ENCODE measurements at places on chromosomes 1 and 21.

DNA sequence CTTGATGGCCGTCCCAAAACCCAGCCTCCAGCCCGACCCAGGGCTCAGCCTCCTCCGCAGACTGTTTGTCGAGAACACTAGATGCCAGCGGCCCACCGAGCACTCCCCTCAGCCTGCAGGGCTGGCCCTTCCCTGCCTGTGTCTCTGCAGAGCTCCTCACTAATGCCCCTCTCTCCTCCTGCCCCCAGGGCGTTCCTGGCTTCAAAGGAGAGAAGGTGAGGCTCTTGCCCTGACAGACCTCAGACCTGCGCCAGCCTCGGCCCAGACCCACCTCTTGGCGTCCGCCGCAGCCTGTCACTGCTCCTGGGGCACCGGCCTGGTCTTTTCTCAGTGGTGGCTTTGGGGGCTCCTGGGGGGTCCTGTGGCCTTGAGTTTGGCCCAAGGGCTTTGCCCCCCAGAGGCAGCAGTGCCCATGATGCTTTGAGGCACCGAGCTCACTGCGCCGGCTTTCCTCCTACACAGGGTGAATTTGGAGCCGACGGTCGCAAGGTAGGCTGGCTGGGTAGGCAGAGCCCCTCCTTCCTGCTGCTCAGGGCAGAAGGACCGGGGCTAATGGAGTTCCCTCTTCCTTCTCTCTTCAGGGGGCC lies 18.4 kb downstream of the COL6A2 start:
- DNase-seq, result no peak

DNA sequence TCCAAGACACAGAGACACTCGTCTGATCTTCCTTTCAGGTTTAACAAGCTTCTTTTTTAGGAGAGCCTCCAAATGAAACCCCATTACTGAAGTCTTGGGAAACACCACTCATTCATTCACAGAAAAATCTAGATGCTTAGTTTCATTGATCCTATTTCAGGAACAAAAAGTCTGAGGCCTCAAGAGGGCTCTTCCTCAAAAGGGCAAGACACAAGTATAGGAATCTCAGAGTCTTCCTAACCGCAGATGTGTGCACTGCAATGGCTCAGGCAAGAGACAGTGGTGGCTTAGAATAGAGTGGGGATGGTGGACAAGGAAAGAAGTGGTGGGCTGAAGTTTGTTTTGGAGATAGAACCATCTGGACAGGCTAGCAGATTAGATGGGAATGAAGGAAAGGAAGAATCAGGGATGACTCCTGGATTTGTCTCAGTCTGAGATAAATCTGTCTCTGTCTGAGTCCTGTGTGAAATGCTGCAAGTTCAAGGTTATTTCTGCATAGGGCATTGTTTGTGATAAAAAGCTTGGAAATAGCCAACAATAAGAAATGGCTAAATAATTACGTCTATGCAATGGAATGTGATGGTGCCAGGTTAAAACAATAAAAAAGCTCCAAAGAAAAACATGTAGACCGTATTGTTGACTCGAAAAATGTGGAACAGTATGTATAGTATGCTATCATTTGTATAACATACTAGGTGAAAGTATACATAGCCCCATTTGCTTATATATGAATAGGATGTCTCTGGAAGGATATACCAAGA lies 8.9 kb upstream of the CTSE start:
- no peak for DNase-seq

DNA sequence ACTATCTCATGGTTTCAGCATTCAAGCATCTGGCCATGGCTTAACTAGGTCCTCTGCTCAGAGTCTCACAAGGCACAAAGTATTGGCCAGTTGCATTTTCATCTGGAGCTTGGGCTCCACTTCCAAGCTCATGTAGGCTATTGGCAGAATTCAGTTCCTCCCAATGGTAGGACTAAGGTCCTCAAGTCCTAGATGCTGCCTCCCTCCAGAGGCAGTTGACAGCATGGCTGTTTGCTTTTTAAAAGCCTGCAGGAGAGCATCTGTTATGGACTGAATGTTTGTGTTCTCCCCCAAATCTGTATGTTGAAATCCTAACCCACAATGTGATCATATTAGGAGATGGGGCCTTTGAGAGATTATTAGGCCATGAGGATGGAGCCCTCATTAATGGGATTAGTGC lies 38.0 kb upstream of the HLX start:
- DNase-seq, result no peak

DNA sequence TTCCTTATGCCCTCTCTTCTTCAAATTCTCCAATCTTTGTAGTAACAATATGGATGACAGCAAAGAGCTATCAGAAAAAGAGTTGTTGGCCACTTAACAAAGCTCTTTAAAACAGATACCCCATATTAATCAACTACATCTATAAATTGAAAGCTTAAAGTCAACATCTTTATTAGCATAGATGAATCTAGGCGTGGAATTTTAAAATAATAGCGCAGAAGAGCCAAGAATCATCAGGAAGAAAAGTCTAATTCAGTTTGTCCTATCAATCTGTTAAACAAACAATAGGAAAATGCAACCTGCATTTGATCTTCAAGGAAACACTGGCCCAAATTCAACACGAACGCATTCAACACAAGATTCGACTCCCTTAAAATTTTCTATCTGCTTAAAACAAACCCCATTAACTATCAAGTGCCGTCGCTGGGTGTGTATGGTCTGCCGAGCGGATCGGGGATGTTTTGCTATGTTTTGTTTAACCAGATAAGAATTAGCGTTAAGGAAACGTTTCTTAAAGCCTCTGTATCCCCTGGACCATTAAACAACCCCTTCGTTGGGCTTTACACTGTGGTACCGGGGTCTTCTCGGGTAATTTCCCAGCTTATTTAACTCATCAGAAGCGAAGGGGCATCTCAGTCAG lies 1.0 kb downstream of the LYST start:
- DNase-seq, result no peak

DNA sequence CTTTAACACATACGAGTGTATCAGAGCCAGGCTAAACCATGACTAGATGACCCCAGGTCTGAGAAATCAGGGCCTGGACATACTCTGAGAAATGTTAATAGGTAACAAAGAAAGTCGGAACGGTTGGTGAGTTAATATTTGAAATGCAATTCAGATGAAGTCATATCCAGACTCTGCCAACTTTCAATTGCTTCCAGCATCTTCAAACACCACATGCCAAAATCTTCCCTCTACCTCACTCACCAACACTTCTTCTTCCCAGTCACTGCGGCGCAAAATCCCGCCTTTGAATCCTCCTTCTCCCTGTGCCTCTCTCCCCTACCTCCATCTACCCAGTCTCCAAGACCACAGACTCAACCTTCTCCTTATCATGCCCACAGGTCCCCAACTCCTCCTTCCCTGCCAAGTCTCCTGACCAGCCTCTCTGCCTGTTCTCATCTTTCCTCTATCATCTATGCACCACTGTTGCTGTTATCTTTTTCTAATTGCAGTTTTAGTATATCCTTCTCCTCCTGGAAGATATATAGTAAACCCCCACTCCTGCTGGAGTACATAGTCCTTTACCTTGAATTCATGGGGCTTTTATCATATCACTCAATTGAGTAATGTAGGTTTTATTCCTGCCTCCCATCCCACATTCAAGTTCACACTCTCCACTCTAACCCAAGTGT lies 41.3 kb downstream of the ZBTB18 start:
- DNase-seq, result no peak

DNA sequence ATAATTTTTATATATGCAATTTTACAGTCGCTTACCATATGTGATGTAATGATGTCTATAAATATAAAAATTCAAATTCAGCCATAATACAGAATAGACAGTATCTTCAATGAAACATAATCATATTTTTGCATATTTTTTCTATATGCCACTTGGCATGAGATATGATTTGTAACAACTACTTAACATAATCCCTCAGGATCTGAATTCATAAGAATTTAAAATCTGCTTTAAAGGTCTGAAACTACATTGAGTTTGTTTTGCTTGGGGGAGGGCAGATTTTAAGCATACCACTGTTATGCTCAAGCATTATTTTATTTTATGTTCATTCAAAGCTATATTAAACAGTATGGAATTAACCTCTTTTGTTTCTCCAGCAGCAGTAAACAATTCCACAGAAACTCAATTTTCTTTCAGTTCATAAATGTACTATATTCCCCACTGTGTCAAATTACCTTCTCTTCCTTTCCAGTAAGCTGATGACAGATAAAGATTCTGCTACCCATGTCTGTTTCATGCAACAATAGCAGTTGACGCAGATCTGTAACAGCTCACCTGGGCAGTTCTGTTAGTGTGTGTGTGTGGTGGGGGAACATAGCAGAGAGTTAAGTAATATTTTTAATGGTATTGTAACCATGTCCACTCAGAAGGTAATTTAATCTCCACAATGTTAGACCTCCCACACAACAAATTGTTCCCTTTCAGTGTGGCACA lies 224.8 kb downstream of the NTNG1 start:
- DNase-seq, result no peak

- no peak for DNase-seq
These were observed 4.7 kb upstream of the SLC5A9 start for GRCh38 chr1:48217856-48218255.

- no peak for DNase-seq
These were observed 107.0 kb downstream of the TGFBR3 start for GRCh38 chr1:91778964-91779363.

Data from stimulated activated CD8-positive, alpha-beta memory T cell treated with anti-CD3 and anti-CD28 coated beads, Interleukin-7, amount 100 ng/mL, for 24 hours (primary cell).